ENCODE measurements at places on chromosomes 11 and 22. TPM values are rescaled to one million over a fixed set of nuclear protein-coding genes. Genes with fewer than 3 reads are reported as not detected.

The ALKBH3 gene
- total RNA-seq, result 40.1 TPM

The TMEM126B gene
- 61.2 TPM for total RNA-seq

The KRTAP5-8 gene
- total RNA-seq, result not detected

The SYCE3 gene
- not detected for total RNA-seq

The TESMIN gene
- total RNA-seq, result 4.9 TPM

The APOBEC3C gene
- total RNA-seq, result 82.6 TPM

The CEP126 gene
- total RNA-seq, result 1.1 TPM

The OR51B5 gene
- not detected for total RNA-seq

The C11orf65 gene
- 1.1 TPM for total RNA-seq

The OR8D4 gene
- not detected for total RNA-seq

The TRPM5 gene
- not detected for total RNA-seq

The PGA5 gene
- total RNA-seq, result not detected

The PRAME gene
- not detected for total RNA-seq

The UBQLNL gene
- total RNA-seq, result not detected

The ABCC8 gene
- not detected for total RNA-seq

The ART5 gene
- total RNA-seq, result not detected

The CPT1A gene
- total RNA-seq, result 17.5 TPM

The DEUP1 gene
- not detected for total RNA-seq

The BTG4 gene
- 0.98 TPM for total RNA-seq

The FGF19 gene
- total RNA-seq, result not detected

The VPS37C gene
- 7.2 TPM for total RNA-seq

All from activated CD8-positive, alpha-beta T cell treated with anti-CD3 and anti-CD28 coated beads for 36 hours (primary cell).